Fibroblast of skin of right biceps (primary cell): ENCODE measurements at places on chromosomes 2 and 18.
A peak's percentile ranks its signal among the peaks of the same experiment; 100 is the strongest.

GRCh38 chr2:126890136-126890510, 8.6 kb upstream of the TEX51 start:
- DNase-seq: no peak

GRCh38 chr2:56784046-56784445, 600.3 kb downstream of the CCDC85A start:
- DNase-seq: no peak

DNA sequence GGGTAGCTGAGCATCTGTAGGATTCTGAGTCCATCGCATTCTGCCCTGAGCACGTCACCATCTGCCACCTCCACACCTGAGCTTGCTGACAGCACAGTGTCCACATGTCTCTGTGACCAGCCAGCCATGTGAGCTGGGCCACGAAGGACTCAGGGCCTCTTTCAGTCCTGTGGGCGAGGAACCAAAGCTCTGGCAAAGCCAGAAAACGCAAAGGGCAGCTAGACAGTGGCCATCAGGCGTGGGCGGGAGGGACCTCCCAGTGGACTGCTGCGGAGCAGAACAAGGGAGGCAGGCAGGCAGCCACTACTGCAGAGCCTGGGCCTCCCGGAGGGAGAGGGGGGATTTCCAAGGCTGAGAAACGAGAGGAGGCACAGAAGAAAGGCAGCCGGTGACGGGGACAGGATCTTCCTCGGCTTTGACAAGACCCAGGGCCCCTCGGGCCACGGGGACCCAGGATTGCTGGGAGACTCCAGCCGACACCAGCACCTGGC, 274.6 kb upstream of the SALL3 start:
- no peak for DNase-seq

- DNase-seq: no peak
These were observed 380.0 kb upstream of the ACVR2A start for GRCh38 chr2:147464737-147465357.

DNA sequence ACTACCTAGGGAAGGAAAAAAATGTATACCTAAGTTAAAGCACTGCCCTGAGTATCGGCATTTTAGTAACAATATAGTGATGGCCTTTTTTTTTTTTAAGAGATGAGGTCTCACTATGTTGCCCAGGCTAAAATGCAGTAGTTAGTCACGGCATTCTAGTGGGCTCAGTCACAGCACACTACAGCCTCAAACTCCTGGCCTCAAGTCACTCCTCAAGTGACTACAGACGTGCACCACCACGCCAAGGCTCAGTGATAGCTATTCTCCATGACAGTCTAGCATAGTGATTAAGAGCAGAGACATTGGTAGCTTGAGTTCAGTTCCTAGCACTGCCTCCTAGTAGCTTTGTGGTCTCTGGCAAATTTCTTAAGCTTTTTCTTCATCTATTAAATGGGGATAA, 27.6 kb downstream of the UBXN2A start:
- no peak for DNase-seq

GRCh38 chr2:133977405-133977804, 276.5 kb upstream of the MGAT5 start:
- no peak for DNase-seq

DNA sequence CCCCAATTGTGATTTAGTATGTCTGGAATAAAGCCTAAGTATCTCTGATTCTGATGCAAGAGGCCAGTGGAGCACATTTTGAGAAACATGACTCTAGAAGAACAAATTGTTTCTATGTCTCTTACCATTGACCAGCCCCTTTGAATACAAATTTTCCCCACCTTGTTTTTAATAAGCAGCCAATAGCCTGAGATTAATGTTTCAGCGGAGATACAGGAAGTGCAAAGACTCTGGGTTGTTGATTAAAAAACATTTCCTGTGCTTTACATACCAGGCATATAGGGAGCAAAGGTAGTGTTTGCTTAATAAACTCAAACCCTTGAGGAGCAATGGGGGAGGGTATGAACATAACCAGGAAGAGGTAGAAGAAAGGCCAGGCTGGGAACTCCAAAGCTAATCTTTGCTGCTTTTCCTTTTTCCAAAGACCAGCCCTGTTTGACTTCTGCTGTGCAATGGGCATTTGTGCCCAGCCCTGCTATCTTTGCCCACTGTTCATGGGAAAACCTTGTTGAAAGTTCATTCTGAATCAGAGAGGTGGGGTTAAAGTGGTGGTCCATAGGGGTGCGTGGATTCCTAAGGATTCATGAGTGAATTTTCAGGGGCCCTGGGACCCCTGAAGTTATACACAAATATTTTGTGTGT, 29.3 kb downstream of the UPP2 start:
- no peak for DNase-seq

- peak; percentile 84 for DNase-seq
These were observed 40.7 kb upstream of the RAB27B start for GRCh38 chr18:54787616-54788015.

GRCh38 chr2:64524604-64525316, 632 bp downstream of the AFTPH start:
- DNase-seq: no peak

DNA sequence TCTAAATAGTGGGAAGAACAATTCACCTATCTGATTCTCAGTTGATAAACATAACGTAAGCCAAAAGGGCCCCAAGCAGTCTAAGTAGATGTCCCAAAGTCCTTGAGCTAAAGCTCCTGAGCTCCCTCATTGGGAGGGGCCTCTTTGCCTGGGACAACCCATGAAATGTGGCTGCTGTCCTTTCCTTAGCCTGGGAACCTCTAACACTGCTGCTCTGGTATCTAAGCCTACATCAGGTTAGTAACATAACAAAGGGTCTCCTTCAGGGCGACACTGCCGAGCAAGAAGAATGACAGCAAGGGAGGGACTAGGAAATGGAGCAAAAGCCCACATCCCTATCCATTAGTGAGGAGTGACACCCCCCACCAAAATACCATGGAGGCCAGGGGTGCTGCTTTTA, 98.3 kb downstream of the MAPRE2 start:
- DNase-seq: no peak

- no peak for DNase-seq
These were observed 69.7 kb downstream of the ADAM23 start for GRCh38 chr2:206512999-206513398.

GRCh38 chr2:86485103-86485502, 43.9 kb downstream of the KDM3A start:
- DNase-seq: no peak

DNA sequence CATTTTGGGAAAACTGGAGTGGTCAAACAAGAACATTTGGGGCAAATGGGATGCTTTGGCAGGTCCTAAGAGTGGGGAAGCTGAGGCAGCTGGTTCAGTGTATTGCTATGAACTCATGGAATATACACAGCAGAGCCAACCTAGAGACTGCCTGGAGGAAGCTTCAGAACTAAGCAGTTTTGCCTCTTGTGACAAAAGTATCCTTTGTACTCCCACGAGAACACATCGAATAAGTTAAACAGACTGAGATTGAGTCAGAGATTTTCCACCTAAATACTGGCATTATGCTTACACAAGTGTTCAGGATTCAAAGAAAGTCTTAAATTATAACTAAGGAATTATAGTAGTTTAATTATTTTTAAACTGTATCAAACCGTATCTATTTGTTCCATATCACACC, 5.2 kb upstream of the ARMC9 start:
- DNase-seq: no peak

- DNase-seq: no peak
These were observed 47.3 kb upstream of the OTX1 start for GRCh38 chr2:63003351-63003750.

GRCh38 chr2:187862715-187863114, 308.5 kb upstream of the TFPI start:
- DNase-seq: no peak

DNA sequence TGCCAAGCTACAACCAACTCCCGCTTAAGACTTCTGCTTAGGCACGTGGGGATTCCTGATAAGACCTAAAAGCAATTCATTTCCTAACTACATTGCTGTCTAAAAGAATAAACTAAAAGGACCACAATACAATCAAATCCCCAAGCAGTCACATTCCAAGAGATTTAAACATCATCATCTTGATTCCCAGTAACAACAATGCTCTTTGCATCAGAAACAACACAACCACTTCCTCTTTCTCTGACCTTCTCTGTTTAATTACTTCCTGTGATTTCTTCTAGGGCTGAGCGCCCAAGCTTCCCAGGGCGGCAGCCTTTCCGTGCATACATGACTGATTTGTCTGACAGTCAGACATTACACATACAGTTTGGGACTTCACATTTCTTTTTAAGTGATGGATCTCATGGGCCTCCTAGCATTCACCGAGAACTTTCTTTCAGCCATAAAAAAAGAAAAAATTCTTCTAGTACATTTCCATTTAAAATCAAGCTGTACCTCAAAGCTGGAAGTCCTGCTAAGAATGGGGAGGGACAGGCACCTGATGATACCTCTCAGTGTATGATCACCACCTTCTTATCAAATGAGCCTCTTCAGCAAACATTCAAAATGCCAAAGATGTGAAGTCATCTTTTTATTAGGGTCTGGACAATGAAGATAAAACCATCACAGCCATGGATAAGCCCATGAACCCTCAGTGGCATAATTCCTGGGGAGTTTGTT, 11.5 kb downstream of the SPRED2 start:
- DNase-seq: peak; percentile 72

DNA sequence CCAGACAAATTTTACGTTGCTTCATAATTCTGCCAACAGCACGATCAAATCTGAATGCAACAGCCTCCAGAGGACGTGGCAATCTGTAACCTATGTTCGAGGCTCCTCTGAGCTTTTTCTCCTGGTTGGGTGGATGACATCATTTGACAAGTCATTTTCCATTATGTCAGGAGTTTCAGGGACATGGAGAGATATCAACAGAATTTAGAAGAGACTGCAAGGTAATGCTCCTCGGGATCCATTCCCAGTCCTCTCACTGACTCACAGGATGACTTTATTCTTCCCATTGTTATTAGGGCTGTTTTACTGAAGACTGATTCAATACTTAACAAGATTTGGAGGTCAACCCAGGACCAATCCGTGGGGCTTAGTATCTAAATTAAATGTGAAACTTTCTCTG, 72.5 kb upstream of the RNF152 start:
- DNase-seq: peak; percentile 20

- DNase-seq: peak; percentile 63
These were observed 858.5 kb upstream of the PIK3C3 start for GRCh38 chr18:41096504-41096903.

DNA sequence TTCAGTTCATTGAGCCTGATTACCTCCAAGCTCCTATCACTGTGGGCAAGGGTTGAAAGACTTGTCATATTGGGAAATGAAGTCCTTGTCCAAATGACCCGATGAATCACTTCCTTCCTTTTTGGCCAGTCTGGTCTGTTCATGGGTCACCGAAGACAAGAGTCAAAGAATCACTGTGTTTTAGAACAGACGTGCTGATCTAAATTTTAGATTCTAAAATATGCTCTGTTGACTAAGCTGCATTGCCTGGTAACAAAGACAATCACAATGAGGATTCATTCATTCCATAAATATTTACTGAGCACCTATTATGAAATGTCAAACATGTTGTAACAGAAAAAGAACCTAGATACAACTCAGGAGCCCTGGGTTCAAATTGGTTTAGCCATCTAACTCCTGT, 99.4 kb upstream of the RND3 start:
- peak; percentile 64 for DNase-seq

DNA sequence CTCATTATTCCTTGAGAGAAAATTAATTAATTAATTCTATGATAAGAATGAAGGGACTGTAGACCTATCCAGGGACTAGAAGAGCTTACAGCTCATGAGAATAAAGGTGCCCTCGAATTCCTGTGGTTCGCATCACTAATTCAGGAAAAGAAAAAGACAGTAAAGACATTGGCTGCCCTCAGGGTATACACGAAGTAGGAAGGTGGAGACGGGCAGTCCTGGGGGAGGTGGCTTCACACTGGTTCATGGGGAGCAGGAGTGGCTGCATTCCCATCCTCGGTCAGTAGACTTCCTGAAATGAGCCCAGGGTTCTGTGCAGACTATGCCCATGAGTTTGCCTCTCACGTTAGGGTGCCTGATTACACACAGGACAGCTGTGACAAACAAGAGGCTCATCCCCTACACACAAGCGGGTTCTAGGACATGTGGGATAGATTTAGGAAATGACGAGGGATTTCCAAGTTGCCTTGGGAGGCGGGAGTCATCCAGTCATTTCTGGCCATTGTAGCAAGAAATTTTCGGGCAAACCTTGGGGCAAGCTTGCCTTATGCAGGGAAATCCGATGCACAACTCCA, 282.2 kb downstream of the CYP26B1 start:
- no peak for DNase-seq

- DNase-seq: no peak
These were observed 59.8 kb upstream of the LGALSL start for GRCh38 chr2:64394153-64394552.
